ENCODE measurements at places on chromosomes 5 and 9.

GRCh38 chr9:89149726-89150125 is 28.9 kb downstream of the SHC3 start:
- peak; percentile 82 for DNase-seq

DNA sequence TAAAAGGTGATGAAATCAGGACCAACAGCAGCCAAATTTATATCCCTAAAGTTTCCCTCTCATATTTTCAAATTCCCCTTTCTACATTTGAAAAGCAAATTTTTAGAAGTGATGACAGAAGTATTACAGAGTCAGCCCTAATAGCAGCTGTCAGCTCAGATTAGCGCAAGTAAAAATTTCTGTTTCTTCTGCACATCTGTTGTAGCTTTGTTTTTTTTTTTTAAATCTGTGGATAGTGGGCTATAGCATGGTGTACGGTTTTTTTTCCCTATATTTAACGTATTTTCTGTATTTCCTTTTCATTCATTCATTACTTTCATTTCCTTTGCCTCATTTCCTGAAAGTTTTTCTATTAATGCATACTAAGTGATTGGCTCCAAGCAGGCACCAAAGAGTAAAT is 99.1 kb downstream of the MACIR start:
- DNase-seq: no peak

GRCh38 chr5:14366763-14367162 is 214.8 kb upstream of the OTULINL start:
- DNase-seq: no peak

- DNase-seq: no peak
Measured at GRCh38 chr5:120504057-120504456, 40.0 kb downstream of the PRR16 start.

DNA sequence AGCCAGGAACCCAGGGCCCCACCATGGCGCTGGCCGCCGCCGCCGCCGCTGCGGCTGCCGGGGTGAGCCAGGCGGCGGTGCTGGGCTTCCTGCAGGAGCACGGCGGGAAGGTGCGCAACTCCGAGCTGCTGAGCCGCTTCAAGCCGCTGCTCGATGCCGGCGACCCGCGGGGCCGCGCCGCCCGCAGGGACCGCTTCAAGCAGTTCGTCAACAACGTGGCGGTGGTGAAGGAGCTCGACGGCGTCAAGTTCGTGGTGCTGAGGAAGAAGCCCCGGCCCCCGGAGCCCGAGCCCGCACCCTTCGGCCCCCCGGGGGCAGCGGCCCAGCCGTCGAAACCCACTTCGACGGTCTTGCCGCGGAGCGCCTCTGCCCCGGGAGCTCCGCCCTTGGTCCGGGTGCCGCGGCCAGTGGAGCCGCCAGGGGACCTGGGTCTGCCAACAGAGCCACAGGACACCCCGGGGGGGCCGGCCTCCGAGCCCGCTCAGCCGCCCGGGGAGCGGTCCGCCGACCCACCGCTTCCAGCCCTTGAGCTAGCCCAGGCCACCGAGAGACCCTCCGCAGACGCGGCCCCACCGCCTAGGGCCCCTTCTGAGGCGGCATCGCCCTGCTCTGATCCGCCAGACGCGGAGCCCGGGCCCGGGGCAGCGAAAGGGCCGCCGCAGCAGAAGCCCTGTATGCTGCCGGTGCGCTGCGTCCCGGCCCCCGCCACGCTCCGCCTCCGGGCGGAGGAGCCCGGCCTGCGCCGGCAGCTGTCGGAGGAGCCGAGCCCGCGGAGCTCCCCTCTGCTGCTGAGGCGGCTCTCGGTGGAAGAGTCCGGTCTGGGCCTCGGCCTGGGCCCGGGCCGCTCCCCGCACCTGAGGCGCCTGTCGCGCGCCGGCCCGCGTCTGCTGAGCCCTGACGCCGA is 749 bp downstream of the SOWAHA start:
- peak; percentile 30 for DNase-seq

- DNase-seq: peak; percentile 41
Measured at GRCh38 chr5:132754947-132755346, 7.7 kb downstream of the CCNI2 start.

GRCh38 chr5:82364497-82364896 is 86.3 kb upstream of the RPS23 start:
- peak; percentile 59 for DNase-seq

DNA sequence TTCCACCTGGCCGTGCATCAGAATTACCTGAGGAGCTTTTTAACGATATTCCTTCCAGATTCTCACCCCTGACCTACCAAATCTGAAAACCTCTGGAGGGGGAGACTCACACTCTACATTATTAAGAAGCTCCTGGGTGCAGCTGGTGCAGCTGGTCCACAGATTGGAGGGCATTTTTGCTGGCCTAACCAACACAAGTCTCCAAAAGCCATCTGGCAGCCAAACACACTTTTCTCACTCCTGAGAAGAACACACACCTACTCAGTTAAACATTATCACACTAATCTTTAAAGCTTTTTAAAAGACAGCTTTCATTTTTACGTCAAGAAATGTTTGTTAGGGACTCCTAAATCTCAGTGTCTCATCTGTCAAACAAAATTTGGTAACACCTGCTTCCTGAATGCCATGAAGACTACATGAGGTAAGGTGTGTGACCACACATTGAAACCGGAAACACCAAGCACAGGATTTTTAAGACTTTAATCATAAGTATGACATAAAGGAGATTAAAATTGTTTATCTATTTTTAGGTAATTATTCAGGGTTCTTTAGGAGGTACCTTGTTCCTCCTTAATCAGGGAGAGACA is 14.2 kb upstream of the PTPN3 start:
- DNase-seq: no peak

GRCh38 chr9:69861011-69861410 is 40.4 kb downstream of the CFAP95 start:
- peak; percentile 45 for DNase-seq

GRCh38 chr9:20319641-20320337 is 302.5 kb downstream of the MLLT3 start:
- peak; percentile 94 for DNase-seq

DNA sequence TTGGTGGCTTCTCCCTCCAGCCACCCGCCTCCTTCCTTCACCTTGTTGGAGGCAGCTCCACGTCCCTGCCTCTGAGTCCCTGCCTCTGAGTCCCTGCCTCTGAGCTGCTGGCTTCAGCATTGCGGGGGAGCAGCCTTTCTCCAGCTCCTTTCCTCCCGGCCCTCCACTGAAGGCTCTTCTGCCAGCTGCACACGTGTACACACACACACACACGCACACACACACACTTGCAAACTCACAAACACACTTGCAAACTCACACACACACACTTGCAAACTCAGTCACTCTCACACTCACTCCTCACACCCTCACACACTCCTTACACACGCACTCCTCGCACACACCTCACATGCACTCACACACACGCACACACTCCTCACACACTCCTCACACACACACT is 45.1 kb downstream of the C9orf50 start:
- peak; percentile 49 for DNase-seq

- DNase-seq: no peak
Measured at GRCh38 chr9:89710697-89711096, 105.9 kb downstream of the GADD45G start.

DNA sequence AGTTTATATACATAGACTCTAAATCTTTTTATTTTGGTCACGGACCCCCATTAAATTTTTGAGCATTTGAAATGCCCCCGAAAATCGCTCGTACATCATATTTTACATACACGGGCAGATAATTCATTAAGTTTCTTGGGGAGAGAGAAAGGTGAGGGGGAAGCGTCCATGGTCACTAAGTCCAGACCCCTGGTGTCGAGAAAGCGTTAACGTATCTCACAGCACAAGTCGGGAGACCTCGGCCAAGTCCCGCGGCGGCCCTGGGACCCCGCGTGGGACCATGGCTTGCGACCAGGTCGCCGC is 794 bp downstream of the PTBP3 start:
- no peak for DNase-seq

- no peak for DNase-seq
Measured at GRCh38 chr5:118196229-118196628, 792.1 kb downstream of the DTWD2 start.

DNA sequence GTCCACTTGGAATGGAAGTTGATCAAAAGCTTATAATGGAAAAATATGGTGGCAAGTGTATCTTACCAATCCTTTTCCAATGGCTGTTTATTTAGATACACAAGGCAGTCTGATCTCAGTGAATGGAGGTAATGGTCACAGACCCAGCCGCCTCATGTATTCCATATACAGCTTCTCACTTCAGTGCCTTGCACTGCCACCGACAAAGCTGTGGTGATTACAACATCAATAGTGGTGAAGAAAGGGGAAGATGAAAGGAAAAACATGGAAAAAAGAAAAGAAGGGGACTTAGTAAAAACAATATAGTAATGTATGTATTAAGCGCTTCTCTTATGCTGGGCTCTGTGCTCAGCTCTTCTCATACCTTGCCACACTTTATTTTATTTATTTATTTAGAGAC is 297.3 kb upstream of the RASA1 start:
- DNase-seq: no peak

DNA sequence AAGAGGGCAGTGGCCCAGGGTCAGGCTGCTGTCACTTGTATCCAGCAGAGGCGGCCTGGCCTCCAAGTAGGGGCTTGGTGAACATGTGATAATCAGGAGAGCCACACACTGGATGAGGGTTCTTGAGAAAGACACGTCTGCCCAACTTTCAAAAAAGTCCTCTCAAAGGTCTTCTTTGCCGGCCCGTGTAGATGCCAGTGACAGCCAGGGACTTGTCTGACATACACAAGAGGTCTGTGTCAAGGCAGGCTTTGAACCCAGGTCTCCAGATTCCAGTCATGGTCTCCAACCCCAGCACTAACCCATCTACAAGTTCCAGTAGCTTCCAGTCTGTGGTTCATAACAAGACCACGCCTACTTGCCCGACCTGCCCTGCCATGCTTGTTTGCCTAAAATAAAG is 7.9 kb upstream of the AMBP start:
- DNase-seq: no peak

DNA sequence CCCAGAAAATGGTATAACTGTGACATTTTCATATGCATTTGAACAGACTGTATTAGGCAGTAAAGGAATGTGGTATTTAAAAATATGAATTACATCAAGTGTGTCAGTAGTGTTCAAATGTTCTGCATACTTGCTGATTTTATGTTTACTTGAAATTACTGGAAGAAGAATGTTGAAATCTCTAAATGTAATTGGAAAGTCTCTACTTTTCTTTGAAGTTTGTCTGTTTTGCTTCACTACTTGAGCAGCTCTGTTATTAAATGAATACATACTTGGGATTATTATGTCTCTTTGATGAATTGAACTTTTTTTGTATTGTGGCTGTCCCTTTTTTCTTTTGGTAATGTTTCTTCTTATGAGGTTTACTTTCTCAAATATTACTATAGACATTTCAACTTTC is 205.6 kb downstream of the TAF11L14 start:
- peak; percentile 47 for DNase-seq

- peak; percentile 41 for DNase-seq
Measured at GRCh38 chr5:103587185-103587748, 24.7 kb upstream of the NUDT12 start.

GRCh38 chr5:174733091-174733690 is 8.8 kb downstream of the MSX2 start:
- DNase-seq: no peak

GRCh38 chr9:128390150-128390812 is 19.1 kb downstream of the URM1 start:
- no peak for DNase-seq

DNA sequence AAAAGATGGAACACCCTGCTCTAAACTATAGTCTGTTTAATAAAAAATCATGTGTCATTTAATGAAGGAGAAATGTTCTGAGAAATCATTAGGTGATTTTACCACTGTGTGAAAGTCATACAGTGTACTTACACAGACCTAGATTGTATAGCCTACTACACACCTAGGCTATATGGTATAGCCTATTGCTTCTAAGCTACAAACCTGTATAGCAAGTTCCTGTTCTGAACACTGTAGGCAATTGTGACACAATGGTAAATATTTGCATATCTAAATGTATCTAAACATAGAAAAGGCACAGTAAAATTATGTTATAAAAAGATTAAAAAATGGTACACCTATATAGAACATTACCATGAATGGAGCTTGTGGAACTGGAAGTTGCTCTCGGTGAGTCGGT is 40.6 kb downstream of the EFNA5 start:
- DNase-seq: no peak

DNA sequence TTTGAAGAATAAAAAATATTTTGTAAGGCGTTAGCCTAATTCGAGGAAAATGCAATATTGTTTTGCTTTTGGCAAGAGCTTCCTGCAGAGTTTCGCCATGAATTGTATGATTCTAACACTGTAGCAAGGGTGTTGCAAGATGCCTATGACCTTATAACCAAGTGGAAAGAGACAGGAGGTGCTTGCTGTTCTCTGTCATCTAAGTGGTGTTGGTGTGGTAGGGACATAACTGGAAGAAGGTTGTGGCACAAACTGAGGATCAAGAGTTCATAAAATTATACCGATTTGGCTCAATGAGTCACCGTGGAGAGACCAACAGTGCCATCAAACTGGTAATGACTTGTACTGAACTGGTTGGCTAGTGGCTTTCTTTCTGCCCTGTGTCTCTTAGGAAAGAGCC is 6.3 kb downstream of the STC2 start:
- DNase-seq: peak; percentile 43

DNA sequence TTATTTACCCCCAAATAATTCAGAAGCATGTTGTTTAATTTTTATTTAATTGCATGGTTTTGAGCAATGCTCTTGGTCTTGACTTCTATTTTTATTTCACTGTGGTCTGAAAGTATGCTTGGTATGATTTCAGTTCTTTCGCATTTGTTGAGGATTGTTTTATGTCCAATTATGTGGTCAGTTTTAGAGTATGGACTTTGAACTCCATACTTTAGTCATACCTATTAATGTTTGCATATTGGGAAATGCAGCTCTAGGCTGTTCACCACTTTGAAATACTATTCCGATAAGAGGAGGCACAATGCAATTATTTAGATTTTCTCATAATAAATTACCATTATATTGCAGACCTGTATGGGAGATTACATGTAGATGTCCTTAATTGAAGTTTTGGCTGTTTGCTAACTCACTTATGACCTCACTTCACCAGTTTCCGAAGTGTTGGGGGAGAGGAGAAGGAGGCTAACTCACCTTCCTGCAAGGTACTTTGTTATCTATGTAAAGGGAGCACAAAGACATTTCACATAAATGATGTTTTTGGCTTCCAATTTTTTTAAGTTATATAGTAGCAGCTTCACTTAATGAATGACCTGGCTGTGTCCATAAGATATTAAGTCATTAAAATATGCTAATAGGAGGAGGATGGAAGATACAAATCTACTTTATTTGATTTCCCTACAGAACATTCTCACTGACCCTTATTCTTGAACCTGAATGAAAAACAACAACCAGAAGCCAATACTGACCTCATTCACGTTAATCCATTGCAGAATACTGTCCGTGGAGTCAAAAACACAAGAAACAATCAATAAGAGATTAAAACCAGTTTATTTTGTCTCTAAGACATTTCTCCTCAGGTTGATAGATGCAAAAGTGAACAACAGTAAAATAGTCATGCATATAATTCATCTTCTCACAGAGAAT is 970.3 kb upstream of the ARRDC3 start:
- peak; percentile 81 for DNase-seq

- no peak for DNase-seq
Measured at GRCh38 chr5:163645421-163646416, 140.3 kb downstream of the MAT2B start.

GRCh38 chr5:2410451-2410850 is 341.0 kb downstream of the IRX2 start:
- DNase-seq: no peak

GRCh38 chr5:100855937-100856430 is 47.1 kb downstream of the ST8SIA4 start:
- DNase-seq: no peak

- peak; percentile 63 for DNase-seq
Measured at GRCh38 chr9:122498883-122499288, 11.7 kb upstream of the OR1J2 start.

GRCh38 chr9:106799152-106799551 is 63.8 kb upstream of the ZNF462 start:
- DNase-seq: peak; percentile 91
